ENCODE measurements at places on chromosomes 12 and 14.

- no peak for DNase-seq
These were observed 112.8 kb downstream of the NAV3 start for GRCh38 chr12:77943466-77943865.

GRCh38 chr12:85076688-85077430 is 40.7 kb downstream of the LRRIQ1 start:
- DNase-seq = peak; percentile 44

DNA sequence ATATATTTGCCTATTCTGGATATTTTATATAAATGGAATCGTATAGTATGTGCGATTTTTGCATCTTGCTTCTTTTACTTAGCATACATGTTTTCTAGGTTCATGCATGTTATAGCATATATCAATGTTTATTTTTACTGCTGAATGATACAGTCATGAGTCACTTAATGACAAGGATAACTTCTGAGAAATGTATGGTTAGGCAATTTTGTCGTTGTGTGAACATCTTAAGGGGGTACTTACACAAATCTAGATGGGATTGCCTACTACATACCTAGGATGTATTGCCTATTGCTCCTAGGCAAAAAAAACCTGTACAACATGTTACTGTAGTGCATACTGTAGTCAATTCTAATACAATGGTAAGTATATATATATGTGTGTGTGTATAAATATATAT is 8.8 kb downstream of the USP15 start:
- no peak for DNase-seq

GRCh38 chr14:99515301-99516155 is 34.3 kb downstream of the CCNK start:
- no peak for DNase-seq

DNA sequence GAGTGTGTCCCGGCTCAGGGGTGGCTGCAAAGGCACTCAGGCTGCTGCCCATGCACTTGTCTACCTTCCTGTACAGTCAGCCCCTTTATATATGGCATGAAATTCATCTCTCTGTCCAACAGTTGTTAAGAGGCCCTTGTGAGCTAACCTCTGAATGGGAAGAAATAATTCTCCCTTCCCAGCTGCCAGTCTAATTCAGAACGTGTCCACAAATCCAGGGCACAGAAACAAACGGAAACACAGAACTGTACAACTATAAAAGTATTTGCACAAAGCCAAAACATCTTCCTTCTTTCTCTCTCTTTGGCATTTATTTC is 849 bp downstream of the KRT5 start:
- DNase-seq = no peak

GRCh38 chr12:70317781-70318180 is 48.3 kb upstream of the KCNMB4 start:
- DNase-seq = no peak

- no peak for DNase-seq
These were observed 395.5 kb downstream of the ZFP36L1 start for GRCh38 chr14:68397371-68397811.

- no peak for DNase-seq
These were observed 197.0 kb downstream of the TMTC2 start for GRCh38 chr12:82883394-82884355.

GRCh38 chr14:36662543-36663403 is 1.1 kb downstream of the PAX9 start:
- peak; percentile 25 for DNase-seq

GRCh38 chr12:51814311-51815088 is 34.0 kb downstream of the FIGNL2 start:
- no peak for DNase-seq

- DNase-seq = no peak
These were observed 77.9 kb downstream of the BCL11B start for GRCh38 chr14:99194136-99194535.

GRCh38 chr12:92757597-92758121 is 54.9 kb downstream of the PLEKHG7 start:
- DNase-seq = no peak

- DNase-seq = no peak
These were observed 126.8 kb upstream of the MED13L start for GRCh38 chr12:116404247-116404646.

DNA sequence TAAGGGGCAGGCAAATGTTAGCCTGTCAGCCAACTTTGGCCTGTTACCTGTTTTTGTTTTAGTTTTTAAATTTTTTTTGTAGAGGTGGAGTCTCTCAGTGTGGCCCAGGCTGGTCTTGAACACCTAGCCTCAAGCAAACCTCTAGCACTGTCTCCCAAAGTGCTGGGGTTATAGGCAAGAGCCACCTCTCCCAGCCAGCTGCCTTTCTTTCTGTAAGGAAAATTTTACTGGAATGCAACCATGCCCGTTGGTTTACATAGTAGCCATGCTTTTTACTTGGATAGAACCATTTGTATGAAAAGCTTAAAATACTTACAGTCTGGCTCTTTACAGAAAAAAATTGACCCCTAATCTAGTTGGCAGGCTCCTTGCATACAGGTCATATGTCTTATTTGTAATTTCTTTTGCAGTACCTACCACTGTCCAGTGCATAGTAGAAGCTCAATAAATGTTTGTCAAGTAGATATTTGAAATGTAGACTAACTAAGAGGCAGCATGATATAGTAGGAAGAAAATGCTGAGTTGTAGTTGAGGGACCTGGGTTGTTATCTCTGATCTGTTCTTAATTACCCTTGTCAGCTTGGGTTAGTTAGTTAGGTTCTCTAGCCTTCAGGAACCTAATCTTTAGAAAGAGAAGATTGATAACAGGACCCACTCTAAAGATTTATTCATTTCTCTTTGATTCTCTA is 4.7 kb downstream of the MDM2 start:
- no peak for DNase-seq

DNA sequence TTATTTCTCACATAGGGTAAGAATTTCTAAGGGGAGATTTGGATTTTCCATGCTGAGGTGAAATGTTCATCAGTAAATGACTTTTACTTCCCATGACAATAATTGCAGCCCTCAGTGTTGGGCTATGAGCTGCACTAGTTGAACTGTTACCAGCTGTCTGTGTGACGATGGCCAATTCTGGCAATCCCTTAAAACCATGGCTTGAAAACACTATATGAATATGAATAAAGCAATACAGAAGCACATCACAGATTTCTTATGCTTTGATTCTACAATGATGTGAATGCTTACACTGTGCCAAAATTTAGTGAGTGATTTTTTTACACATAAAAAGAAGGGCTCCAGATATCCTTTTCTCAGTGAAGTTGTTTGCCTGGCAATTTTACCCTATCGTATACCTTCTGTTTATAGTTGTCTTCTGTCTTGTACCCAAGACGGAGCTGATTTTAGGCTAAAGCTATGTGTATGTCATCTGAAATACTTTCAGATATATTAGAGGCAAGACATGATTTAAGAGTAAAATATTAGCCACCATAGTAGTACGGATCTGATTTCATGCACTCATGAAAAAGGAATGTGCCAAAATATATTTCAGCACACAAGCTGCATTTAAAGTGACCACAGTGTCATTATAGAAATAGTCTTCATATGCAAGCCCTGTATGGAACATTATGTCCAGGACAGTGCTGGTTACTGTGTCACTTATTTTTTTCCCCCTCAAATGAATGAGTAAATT is 52.0 kb downstream of the SLC38A4 start:
- DNase-seq = no peak

DNA sequence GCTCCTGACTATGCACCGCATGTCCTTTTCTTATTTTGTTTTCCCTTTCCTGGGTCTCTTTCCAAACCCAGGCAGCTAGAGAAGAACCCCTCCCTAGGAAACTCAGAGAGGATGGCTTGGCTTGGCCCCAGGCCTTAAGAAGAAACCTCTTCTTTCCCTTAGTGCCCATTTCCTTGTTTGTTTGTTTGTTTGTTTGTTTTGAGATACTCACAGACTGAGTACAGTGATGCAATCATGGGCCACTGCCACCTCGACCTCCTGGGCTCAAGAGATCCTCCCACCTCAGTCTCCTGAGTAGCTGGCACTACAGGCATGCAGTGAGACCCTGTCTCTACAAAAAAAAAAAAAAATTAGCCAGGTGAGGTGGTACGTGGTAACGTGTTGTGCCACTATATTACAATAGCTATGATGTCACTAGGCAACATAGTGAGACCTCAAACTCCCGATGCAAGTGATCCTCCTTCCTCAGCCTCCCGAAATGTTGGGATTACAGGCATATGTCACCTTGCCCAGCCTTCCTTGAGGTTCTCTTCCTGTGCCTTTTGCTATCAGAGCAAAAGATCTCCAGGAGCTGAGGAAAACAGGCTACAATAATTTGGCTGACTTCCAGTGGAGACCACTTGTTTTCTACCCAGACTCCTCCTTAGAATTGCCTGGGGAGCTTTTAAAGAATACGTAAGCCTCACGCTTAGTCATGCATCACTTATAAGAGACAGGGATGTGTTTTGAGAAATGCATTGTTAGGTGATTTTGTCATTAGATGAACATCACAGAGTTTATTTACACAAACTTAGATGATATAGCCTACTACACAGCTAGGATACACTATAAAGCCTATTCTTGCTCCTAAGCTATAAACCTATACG is 34.5 kb upstream of the LGALS3 start:
- DNase-seq = no peak

DNA sequence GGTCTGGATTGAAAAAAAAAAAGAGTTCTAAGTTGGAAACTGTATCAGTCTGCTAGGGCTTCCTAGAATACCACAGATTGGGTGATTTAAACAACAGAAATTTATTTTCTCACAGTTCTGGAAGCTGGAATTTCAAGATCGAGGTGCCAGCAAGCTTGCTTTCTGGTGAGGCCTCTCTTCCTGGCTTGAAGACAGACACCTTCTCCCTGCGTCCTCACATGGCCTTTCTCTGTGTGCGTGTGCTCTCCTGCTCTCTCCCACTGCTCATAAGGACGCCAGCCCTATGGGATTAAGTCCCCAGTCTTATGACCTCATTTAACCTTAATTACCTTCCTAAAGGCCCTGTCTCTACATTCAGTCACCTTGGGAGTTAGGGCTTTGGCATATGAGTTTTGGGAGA is 215.5 kb downstream of the PIK3C2G start:
- DNase-seq = no peak

DNA sequence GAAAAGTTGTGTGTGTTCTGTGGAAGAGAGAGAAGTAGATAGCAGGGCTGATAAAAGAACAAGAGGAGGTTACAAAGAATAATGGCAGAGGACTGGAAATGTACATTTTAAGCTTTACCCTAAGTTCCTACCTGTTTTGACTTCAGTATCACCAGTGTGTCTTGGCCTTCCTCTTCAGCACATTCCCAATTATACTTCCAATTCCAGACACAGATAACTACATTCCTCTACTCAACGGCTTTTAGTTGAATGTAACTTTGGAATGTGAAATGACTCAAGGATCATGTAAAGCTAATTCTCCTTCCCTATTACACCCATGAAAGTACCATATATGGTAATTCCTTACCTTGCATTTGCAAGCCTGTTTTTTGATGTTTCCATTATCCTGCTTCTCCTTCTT is 5.0 kb downstream of the MGST1 start:
- DNase-seq = no peak

DNA sequence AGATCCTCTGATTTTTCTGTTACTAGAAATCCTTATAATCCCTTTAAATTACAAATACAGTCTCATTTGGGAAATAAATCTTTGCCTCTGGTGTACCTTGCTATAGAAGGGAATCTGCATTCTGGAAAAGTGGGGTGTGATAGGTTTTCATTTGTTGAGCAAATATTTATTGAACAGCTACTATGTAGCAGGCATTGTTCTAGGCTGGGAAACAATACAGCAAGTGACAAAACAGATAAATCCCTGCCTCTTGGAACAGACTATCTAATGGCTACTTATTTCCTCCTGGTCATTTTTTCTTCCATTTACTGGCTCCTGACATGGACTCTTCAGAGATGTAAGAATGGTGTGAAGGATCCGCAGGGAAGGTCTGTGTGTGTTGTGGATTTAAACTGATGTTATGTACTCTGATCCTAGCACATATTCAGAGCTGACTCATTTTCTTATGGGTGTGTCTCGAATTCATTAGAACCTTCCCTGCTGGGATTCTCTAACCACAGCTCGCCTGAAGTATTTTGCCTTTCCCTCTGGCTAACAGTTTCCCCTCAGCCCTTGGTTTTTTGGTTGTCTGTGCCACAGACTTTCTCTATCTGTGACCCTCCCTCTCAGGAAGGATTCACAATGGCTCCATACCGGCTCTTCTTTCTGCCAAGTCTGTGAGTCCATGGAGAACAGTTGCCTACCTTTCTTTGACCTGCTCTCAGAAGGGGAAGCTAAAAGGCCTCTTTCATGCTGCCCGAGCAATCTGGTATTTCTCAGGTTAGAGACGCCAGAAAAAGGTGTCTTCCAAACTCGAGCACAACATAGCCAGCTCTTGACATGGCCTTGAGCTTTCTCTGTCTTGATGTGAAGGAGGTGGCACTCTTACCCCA is 53.7 kb downstream of the TMTC2 start:
- DNase-seq = no peak

GRCh38 chr14:58944343-58944967 is 244.0 kb upstream of the DAAM1 start:
- no peak for DNase-seq

DNA sequence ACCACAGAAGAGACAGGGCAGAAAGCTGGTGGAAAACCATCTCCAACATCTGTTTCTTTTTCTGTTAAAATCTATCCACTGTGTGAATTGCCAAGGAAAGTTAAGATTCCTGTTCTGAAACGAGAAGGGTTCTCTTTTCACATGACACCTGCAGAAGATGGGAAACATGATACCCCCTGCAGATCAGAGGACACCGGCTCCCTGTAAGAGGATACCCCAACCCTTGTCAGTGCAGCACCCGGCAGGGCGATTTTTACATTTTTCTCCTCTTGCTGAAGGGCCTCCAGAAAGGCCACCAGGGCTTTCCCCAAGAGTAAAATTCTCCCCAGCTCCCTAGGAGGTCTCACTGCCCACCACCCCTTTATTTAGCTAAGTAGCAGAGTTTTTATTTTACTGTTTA is 48.2 kb downstream of the DPF3 start:
- no peak for DNase-seq

DNA sequence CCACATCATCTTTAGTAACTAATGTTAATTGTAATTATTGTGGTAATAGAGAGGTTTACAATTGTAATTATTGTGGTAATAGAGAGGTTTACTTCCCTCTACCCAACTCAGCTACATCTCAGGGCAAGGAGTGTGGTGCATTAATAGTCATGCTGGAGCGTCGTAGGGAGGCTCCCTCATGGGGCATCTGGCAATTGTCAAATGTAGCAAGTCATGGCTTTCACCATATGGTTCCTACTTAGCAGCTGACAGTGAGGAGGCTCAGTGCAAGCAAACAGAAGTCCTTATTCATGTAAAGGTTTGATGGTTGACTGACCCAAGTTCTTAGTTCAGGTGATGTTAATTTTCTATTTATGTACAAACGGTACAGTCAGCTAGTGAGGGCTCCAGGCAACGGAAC is 1012.0 kb downstream of the FLRT2 start:
- DNase-seq = peak; percentile 68

GRCh38 chr12:49808686-49809380 is 19.4 kb downstream of the NCKAP5L start:
- DNase-seq = no peak

- no peak for DNase-seq
These were observed 60.8 kb upstream of the CCDC196 start for GRCh38 chr14:66425402-66425801.

GRCh38 chr12:21643758-21644157 is 13.9 kb downstream of the LDHB start:
- no peak for DNase-seq

Data from NCI-H1694 treated with DMSO at 0.1 percent for 48 hours (cell line).